NCI-H510A (cell line): ENCODE measurements at places on chromosomes 12 and 14.

GRCh38 chr12:2288875-2289274 lies 236.1 kb downstream of the CACNA1C start:
- no peak for DNase-seq

- no peak for DNase-seq
Measured at GRCh38 chr12:51482929-51483697, 58.5 kb downstream of the SLC4A8 start.

- DNase-seq: no peak
Measured at GRCh38 chr12:123854232-123854631, 92.1 kb downstream of the DNAH10 start.

- DNase-seq: no peak
Measured at GRCh38 chr14:96214793-96215192, 10.2 kb downstream of the BDKRB2 start.

- DNase-seq: no peak
Measured at GRCh38 chr14:97874394-97874793, 1077.2 kb downstream of the VRK1 start.

DNA sequence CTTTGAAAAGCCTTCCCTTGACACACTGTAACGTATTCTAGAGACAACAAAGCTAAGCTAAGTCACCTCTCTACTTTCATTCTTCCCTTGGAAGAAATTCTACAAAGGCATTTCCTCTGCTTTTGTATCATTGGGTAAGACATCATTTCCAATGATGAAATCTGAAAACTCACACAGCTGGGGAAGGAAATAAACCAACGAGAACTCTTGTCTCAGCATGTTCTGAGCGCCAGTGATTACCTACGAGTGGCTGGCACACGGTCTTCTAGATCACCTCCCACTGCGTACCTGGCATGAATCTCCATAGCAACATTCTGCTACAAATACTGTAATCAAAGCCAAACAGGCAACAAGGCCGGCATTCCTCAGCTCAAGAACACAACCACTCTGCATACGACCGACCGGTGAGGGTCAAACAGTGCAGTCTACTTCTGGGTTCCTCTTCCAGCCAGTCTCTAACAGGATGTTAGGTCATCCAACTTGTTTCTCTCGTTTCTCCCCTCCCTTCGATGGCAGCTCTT lies 7.6 kb downstream of the VPS37B start:
- DNase-seq: peak; percentile 77

DNA sequence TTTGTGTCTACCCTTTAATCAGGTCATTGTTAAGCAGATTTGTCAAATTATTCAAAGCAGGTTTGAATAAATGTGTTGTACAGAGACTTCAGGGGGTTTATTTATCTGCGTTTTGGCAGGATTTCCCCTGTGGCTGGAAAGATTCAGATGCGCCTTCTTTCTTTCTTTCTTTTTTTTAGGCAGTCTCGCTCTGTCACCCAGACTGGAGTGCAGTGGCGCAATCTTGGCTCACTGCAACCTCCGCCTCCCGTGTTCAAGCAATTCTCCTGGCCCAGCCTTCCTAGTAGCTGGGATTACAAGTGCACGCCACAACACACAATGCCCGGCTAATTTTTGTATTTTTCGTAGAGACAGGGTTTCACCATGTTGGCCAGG lies 6.3 kb upstream of the NANOGNB start:
- no peak for DNase-seq

GRCh38 chr12:76029982-76030340 lies 1.6 kb downstream of the PHLDA1 start:
- no peak for DNase-seq

- no peak for DNase-seq
Measured at GRCh38 chr12:89618113-89618862, 90.3 kb downstream of the ATP2B1 start.

- DNase-seq: no peak
Measured at GRCh38 chr14:104639885-104640548, 35.4 kb upstream of the TMEM179 start.

GRCh38 chr12:28951935-28952334 lies 197.1 kb upstream of the FAR2 start:
- DNase-seq: no peak

DNA sequence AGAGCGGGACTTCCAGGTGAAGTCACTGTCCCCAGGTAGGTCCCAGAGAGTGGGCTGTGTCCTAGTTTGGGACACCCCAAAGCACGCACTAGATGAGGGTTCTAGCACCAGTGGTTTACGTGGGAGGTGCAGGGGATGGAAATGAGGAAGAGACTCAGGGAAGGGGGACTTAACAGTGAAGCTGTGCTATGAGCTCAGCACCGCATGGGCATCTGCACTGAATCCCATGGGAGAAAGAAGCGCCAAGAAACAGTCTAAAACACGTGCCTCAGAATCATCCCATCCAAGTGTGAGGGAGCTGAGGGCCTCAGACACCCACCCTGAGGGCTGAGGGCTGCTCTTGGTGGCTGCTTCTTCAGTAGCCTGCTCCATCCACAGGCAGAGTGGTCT lies 71.5 kb upstream of the ZFP36L1 start:
- no peak for DNase-seq

GRCh38 chr14:21528381-21529348 lies 2.5 kb upstream of the SALL2 start:
- no peak for DNase-seq

- DNase-seq: no peak
Measured at GRCh38 chr12:56258820-56259183, 618 bp upstream of the ANKRD52 start.
